ENCODE measurements at places on chromosomes 11 and 22.

- no peak for DNase-seq
These were observed 166.9 kb downstream of the NAV2 start for GRCh38 chr11:19879307-19880087.

GRCh38 chr11:111981270-111981669 lies 43.9 kb upstream of the DLAT start:
- no peak for DNase-seq

DNA sequence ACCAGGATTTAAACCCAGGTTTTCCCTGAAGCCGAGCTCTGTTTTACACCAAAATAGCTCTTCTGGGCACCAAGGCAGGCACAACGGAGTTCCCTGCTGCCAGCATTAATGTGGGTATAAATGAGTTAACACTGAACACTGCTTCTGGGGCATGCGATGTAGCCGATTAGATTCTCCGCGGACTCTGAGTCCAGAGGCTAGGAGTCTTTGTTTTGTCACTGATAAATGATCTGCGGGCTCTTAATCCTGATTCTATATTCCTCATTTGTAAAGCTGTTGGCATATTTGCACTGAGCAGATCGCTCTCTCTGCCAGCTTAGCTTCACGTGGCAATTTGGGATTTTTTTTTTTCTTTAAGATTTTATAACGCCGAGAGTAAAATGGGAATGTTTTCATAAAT lies 16.8 kb upstream of the LDLRAD3 start:
- no peak for DNase-seq

DNA sequence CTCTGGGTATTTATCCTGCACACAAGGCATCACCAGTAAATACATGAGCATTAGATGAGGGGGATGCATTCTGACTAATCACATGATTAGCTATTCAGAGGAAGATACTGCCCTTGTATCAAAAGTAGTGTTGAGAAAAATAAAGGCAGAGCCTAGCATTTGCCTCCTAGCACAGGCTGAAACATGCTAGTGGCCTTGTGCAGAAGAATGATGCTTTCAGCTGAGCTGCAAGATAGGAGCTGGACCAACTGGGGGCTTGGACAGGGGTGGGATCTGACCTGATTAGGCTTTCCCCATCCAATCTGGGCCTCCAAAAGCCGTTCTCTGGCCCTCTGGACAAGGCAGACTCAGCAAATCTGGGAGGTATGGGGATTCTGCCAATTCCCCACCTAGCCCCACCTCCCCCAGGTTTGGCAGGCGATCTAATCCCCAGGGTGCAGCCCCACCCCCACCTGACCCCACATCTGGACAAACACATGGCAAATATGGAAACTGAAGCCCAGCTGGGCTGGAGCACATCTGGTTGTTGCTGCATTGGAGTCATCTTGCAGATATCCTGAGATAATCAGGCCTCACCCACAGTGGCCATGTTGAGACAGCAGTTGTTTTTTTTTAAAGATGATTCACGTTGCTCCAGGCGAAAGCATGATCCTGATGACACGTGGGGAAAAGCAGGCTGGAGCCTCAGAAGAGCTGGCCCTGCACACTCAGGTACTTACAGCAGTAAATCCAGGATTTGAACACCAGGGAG lies 4.4 kb upstream of the MISFA start:
- no peak for DNase-seq

- DNase-seq: no peak
These were observed 28.8 kb upstream of the ETS1 start for GRCh38 chr11:128616161-128616560.

DNA sequence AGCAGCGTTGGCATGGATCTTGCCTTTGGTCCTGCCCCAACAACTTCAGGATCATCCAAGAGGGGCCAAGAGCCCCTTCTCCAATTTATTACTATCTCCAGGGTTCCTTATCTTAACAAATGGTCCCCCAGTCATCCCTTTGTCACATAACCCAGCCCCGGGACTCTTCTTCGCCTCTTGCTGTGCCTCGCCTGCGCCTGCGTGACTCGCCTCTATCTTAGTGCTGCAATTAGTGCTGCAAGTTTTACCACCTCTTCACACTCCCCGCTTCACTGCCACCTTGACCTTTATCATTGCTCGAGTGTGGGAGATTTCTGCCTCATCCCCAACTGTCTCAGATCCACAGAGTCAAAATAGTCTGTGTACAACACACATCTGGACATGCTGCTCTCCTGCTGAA lies 4.0 kb upstream of the IGSF22 start:
- no peak for DNase-seq

- no peak for DNase-seq
These were observed 663 bp downstream of the MRGPRG start for GRCh38 chr11:3217818-3218482.

- DNase-seq: no peak
These were observed 4.9 kb downstream of the LARGE2 start for GRCh38 chr11:45927332-45927683.

DNA sequence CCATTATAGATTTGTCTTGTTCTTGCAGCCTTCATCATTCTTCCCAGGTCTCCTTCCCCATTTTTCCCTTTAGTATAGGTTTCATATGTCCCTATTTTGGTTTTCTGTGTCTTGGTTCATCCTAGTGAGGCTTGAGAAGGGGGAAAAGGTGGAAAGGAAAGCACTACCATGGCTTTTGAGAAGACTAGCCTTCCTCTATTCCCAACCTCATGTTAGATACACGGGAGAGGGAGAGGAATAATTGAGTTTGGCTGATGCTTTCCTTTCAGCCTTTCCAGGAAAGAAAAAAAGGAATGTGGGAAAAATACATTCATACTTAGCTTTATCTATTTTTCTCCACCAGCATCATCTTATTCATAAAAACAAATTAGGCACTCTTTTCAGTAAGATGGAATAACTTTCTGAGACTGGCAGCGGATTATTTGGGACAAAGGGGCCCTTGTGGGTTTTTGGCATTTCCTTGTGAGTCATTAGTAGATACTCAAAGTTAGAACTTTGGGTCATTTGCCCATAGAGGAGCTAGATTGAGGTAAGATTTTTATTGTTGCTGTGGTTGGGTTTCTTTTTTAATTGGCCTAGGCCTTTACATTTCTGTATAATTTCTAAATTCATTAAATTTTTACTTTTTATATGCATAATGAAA lies 23.8 kb downstream of the CAPRIN1 start:
- peak; percentile 45 for DNase-seq

GRCh38 chr11:79937676-79938334 lies 497.0 kb upstream of the TENM4 start:
- no peak for DNase-seq

GRCh38 chr11:118912742-118913410 lies 12.8 kb downstream of the BCL9L start:
- no peak for DNase-seq

GRCh38 chr11:112267188-112267591 lies 6.5 kb upstream of the PLET1 start:
- DNase-seq: no peak

DNA sequence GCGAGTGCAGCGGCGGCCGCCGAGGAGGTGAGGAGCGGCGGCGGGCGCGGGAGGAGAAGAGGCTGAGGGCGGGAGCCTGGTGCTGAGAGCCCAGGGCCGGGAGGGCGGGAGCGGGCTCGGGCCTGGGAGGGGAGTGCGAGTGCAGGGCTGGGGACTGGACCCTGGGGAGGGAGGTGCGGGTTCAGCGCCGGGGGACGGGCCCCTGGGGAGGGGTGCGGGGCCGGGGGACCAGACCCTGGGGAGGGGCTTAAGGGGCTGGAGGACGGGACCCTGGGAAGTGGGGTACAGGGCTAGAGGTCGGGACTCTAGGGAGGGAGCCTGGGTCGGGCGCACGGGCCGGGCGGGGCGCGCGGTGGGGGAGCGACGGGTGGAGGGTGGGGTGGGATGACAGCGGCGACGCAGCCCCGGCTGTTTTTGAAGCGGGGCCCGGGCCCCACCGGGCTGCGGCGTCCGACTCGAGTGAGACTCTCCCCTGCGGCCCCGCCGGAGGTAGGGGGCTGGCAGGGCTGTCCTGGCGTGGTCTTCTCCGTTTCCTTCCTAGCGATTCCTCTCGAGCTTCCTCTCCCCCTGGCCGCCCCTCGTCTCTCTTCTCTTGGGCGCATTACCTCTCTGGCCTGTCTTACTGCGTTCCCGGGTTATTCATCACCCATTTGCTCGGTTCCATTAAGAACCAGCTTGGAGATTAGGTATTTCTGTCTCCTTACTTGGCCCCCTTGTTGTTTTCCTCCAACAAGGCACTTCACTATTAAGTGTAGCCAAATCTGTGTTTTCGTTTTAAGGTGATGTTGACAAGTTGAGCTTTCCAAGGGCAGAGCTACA lies 754 bp downstream of the NUP50 start:
- no peak for DNase-seq

DNA sequence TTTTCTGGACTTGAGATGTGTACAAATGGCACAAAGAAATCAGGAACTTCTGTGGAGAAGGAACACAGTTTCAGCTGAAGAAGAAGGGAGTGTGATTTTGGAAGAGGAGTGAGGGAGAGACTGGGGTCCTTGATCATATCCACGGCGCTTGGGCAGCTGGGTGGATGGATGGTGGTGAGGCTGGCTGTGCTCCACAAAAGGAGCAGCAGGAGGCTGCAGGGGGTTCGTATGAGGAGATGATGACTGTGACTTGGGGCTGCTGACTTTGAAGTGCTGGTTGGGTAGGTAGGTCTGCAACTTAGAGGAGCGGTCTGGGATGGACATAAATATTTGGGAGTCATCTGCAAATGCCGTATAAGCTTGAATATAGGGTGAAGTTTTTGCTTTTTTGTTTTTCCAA lies 1.3 kb upstream of the DCHS1 start:
- no peak for DNase-seq

DNA sequence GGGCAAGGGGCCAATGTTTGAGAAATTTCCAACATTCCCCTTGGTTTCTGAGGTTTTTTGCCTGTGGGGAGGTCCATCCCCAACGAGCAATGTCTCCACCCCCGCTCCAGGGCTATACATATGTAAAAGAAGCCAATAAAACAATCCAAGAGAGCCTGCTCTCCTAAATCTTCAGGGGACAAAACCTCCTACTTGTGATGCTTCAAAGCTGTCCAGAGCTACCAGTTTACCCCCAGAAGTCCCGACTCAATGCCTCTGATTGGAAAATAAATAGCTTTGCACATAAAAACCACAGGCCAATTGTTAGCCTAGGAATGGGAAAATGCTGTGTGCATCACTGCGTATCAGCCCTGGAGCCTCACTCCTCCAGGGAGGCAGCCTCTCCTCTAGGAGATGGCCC lies 66.0 kb upstream of the PAX6 start:
- DNase-seq: no peak

DNA sequence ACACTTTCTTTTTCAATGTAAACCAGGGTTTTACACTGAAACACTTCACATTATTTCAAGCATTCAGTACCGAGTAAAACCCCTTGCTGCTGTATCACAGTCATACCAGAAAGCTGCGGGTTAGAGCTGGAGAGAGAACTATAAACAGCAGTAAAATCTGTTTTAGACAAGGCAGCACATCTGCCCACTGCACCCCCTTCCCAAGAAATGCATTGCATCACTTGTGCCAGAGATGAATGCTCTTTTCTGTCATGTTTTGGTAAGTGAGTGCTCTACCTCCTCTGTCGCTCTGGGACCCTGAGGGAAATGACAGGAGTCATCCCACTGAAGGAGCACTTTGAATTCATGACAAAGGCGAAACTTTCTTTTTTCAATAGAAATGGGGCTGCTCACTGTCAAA lies 107.2 kb downstream of the MAML2 start:
- DNase-seq: no peak

- DNase-seq: no peak
These were observed 24.0 kb downstream of the KMT5B start for GRCh38 chr11:68189082-68189481.

- no peak for DNase-seq
These were observed 75.6 kb downstream of the CLPB start for GRCh38 chr11:72358466-72359405.

- DNase-seq: no peak
These were observed 31.6 kb upstream of the SHANK2 start for GRCh38 chr11:71283971-71284441.

GRCh38 chr11:96204721-96205459 lies 138.1 kb downstream of the MAML2 start:
- DNase-seq: no peak

- DNase-seq: no peak
These were observed 720 bp upstream of the FAR1 start for GRCh38 chr11:13667795-13668101.

- DNase-seq: no peak
These were observed 55.2 kb downstream of the SYTL2 start for GRCh38 chr11:85755701-85756100.

DNA sequence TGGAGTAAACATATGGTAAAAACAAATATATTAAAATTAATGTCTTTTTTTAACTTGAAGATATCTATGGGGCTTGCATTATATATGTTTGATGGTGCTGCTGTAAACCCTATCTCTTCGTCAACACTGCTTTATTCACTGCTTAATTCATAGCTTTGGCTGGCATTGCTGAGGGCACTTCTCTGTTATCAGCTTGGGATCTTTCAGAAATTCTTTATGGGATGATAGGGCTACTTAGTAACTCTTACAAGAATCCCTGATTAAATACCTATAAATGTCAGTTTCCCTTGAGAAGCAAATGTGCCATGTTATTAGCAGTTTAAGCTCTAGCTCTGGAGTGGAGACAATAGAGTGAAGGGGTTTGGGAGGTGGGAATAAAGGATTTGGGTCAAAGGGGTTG lies 112.3 kb downstream of the SWAP70 start:
- DNase-seq: no peak

- no peak for DNase-seq
These were observed 68.3 kb downstream of the PLEKHA7 start for GRCh38 chr11:16945671-16946469.

DNA sequence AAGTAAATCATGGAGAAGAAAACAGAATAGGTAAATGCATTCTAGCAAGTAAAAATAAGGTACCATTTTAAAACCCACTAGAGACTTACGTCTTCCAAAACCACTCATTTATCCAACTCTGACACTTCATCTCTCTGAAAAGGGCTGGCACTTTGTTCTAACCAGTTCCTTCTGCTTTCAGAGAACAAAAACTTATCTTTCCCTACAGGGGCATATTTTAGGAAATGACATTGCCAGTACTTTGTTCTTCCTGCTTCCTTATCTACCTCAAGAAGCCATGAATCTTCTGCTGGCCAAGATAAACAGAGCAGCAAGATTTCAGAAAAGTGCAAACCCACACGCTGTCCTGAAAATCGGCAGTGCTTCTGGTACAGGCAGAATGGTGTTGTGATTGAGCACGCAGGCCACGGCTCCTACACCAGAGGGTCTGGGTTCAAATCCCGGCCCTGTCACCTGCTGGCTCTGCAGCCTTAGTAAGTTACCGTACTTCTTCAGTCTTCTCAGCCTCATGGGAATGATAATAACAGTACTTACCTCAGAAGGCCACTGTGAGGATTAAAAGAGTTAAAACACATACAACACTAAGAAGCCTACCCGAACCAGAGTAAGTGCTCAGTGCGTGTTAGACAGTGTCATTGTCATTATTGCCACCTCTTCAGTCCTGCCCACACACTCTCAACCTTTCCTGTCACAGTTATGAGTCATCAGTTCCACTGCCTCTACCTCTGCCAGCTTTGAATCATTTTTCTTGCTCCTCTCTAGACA lies 11.0 kb downstream of the MPZL3 start:
- no peak for DNase-seq

- peak; percentile 24 for DNase-seq
These were observed 97.2 kb downstream of the GRIK4 start for GRCh38 chr11:120608760-120609211.
